ENCODE measurements at places on chromosomes 4 and X.

DNA sequence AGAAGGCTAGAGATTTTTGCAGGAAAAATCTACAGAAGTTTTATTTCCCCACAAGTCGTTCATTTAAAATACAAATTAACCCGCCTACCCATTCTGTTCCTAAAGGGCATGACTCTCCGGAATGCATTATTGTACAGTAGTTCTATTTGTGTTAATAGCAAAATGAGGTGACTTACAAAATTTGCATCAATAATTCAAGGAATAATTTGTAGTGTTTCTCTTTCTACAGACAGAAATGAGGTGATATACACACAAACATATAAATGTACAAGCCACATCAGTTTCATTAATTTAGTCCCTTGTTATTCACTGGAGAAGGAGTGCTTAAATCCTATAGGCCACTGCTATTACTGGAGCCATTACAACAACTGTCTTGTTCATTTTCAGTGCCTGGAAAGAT lies 501.3 kb upstream of the DIAPH2 start:
- DNase-seq: no peak

DNA sequence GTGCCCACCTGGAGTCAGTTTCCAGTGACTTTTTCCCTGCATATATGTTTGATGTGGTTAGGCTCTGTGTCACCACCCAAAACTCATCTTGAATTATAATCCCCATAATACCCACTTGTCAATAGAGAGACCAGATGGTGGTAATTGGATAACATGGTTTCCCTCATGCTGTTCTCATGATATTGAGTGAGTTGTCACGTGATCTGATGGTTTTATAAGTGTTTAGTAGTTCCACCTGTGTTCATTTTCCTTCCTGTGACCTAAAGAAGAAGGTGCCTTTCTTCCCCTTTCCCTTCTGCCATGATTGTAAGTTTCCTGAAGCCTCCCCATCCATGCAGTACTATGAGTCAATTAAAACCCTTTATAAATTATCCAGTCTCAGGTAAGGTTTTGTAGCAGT lies 740.9 kb downstream of the ARAP2 start:
- no peak for DNase-seq

GRCh38 chrX:150572206-150572605 lies 3.8 kb downstream of the MTM1 start:
- DNase-seq: no peak

DNA sequence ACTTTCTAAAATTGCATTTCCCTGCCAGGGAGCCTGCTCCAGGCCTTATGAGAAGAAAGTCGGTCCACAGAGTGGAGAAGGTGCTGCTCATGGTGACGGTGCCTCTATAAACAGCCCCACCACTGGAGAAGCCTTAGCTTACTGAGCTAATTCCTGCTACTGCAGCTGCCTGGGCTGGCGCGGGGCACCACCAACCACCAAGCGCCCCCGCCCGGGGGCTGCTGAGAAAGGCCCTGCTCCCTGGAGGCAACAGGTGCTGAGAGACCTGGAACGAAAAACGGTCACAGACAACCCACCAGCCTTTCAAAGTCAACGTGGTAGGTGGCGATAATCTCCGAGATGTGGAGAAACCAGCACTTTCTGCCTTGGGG lies 2.9 kb downstream of the HCFC1 start:
- no peak for DNase-seq

DNA sequence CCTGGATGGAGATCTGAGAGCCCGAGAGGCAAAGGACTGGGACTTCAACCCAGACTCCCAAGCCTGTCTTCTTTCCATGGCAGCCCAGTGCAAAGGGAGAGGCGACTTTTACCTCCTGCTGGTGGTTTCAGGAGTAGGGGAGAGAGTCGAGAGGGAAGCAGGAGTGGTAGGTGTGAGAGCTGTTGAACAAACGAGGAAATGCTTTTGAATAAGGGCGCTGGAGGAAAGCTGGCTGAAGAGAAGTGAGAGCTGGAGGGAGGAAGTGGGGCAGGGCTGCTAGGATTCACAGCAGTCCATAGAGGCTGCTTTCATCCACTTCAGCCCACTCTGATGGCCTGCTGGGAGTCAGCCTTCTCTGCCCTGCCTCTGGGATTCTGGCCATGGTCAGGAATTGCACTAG lies 81.8 kb upstream of the EFNB1 start:
- DNase-seq: no peak

- no peak for DNase-seq
Measured at GRCh38 chr4:147933316-147933715, 201.4 kb downstream of the ARHGAP10 start.

DNA sequence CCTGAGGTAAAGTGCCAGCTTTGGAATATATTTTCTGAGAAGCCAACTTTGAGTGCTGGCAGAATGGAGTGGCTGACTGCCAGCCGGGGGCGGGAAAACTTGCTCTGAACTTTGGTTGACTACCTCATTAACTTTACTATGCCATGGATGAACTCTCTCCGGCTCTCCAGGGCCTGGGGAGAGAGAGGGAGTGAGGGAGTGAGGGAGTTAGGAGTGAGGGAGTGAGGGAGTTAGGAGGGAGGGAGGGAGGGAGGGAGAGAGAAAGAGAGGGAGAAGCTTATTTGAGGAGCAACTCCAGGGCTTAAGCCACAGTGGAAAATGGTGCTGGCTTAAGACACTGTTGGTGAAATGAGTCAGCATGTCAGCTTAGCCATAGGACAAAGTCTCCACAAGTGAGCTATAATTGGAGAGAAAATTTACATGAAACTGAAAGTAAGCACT lies 280.9 kb upstream of the RPS6KA3 start:
- DNase-seq: peak; percentile 45

GRCh38 chrX:84907324-84907968 lies 96.2 kb upstream of the APOOL start:
- DNase-seq: peak; percentile 0

DNA sequence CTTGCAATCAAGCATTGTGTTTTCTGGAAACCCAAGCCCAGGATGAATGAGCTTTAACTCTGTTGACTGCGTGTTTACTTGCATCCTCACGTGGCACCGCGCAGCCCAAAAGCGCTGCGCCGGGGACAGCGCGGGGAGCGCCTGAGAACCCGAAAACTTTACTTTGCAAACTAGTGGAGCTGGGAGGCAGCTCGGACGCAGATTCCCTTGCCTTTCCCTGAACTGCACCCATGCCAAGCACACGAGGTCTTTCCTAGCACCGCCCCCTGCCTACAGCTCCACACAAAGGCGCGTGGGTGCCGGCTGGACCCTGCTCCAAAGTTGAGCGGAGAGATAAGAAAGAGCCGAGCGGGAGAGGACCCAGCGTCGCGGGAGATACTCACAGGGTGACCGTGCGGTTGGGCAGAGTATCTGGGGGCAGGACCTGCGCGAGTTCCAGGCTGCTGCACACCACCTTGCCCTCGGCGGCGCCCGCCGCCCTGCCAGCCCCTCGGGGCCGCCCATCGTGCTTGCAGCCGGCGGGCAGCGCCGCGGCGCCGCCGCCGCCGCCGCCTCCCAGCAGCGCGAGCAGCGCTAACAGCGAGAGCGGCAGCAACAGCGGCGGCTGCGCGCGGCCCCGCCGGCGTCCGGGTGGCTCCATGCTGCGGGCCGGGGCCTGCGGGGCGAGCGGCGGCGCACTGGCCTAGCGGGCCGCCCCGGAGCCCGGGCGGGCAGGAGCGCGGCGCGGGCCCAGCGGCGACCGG lies 550 bp downstream of the ADGRA3 start:
- DNase-seq: no peak

GRCh38 chrX:69176053-69176452 lies 10.8 kb upstream of the PJA1 start:
- no peak for DNase-seq

GRCh38 chr4:186693159-186693815 lies 30.4 kb downstream of the FAT1 start:
- DNase-seq: peak; percentile 60

DNA sequence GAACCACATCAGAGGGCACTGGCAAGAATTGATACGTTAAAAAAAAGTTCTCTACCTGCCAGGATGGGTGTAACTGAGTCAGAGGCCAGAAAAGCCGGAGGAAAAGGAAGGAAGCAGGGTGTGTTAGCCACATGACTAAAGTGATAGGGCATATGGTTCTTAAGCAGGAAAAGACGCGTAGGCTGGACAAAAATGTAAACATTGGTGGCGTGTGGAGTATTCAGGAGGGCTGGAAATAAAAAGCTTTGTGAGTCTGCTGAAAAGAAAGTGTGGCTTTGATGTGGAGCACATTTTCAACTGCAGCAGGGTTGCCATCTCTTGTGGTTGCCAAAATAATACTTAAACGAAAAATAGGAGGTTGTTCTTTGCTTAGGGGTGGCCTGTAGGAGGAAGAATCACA lies 186.5 kb upstream of the RPL34 start:
- DNase-seq: no peak

DNA sequence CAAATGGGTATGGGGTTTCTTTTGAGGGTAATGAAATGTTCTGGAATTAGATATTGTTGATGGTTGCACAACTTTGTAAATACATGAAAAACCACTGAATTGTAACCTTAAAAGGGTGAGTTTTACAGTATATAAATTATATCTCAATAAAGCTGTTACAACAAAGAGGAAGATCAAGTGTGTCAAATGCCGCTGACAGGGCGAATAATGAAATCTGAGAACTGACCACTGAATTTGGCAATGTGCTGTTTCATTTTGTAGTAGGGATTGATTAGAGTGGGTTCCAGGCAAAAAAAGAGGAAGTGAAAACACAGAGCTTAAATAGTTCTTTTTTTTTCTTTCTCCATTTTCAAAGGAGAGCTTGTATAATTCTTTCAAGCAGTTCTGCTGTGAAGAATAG lies 161.1 kb upstream of the NAP1L5 start:
- DNase-seq: no peak

- no peak for DNase-seq
Measured at GRCh38 chr4:123598331-123598730, 201.7 kb downstream of the SPRY1 start.

DNA sequence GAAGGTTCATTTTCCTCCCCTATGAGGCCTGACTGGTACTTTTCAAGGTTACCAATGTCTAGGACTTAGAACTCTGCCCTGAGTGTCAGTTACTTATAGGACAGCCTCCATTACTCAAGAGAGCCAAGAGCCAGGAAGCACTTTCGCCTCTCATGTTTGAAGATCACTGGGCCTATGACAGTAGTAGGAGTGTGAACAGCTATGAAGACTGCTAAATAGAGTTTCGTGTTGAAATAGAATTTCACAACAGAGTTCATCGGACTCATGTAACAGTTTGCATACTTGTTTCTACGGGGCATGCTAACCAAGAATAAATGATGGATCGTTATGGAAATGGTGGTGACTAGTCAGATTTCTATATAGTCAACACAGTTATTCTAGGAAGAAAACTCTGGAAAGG lies 97.8 kb upstream of the GPC4 start:
- DNase-seq: no peak

DNA sequence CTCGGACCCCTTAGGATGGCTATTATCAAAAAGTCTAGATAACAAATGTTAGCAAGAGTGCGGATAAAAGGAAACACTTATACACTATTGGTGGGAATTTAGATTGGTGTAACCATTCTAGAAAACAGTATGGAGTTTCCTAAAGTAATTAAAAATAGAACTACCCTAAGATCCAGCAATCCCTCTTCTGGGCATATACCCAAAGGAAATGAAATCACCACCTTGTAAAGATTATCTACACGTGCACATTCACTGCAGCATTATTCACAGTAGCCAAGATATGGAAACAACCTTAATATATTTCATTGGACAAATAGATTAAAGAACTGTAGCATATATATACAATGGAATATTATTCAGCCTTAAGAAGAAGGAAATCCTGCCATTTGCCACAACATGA lies 462.4 kb downstream of the IQCM start:
- no peak for DNase-seq

DNA sequence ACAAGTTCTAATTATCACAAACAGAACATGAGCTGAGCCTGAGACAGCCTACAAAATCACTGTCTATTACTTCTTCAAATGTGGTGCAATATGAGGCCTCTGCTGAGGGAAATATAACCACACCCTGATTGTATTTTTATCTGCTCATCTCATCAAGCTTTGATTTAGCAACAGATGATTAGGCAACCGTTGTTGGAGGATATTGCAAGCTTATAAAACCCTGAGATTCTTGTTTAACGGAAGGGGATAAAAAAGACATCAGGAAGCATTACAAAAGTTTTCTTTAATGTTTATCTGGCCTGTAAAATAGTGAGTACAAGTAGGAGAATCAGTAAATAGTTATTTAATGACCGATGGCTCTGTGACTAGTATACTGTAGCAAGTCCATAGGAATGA lies 108.5 kb downstream of the ZNF330 start:
- peak; percentile 92 for DNase-seq

- no peak for DNase-seq
Measured at GRCh38 chr4:11487868-11488544, 59.3 kb upstream of the HS3ST1 start.

GRCh38 chr4:94375364-94375763 lies 32.7 kb upstream of the HPGDS start:
- DNase-seq: no peak

DNA sequence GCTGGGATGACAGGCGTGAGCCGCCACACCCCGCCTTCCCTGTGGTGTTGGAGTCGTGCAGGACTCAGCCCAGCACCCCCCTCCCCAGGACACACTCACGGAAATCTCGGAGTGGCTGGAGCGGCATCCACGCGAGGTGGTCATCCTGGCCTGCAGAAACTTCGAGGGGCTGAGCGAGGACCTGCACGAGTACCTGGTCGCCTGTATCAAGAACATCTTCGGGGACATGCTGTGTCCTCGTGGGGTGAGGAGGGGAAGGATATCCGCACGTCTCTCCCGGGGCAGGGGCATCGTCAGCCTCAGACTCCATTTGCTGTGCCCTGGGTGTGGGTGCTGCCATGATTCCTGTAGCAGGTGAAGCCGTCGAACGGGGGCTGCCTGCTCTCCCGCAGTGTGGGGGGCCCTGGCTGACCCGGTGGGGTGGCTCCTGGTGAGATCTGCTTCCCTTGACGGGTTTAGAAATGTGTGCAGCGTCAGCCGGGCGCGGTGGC lies 10.3 kb downstream of the PLCXD1 start:
- no peak for DNase-seq

GRCh38 chr4:41361794-41362526 lies 105.2 kb downstream of the UCHL1 start:
- no peak for DNase-seq

- DNase-seq: no peak
Measured at GRCh38 chrX:17501746-17502145, 126.7 kb downstream of the NHS start.

- no peak for DNase-seq
Measured at GRCh38 chr4:2285613-2286381, 23.9 kb upstream of the MXD4 start.

- no peak for DNase-seq
Measured at GRCh38 chrX:71171110-71171801, 26.6 kb downstream of the NLGN3 start.

- DNase-seq: no peak
Measured at GRCh38 chr4:89301902-89302301, 5.7 kb downstream of the GPRIN3 start.

GRCh38 chr4:180456928-180457327 lies 1786.3 kb upstream of the TENM3 start:
- DNase-seq: no peak

- DNase-seq: no peak
Measured at GRCh38 chr4:113815826-113816225, 54.3 kb upstream of the CAMK2D start.

Measured in skeletal muscle cell (primary cell).